ENCODE measurements at places on chromosomes 5 and 9.

- no peak for DNase-seq
Observed at GRCh38 chr5:123785162-123786071, 273.4 kb downstream of the CSNK1G3 start.

DNA sequence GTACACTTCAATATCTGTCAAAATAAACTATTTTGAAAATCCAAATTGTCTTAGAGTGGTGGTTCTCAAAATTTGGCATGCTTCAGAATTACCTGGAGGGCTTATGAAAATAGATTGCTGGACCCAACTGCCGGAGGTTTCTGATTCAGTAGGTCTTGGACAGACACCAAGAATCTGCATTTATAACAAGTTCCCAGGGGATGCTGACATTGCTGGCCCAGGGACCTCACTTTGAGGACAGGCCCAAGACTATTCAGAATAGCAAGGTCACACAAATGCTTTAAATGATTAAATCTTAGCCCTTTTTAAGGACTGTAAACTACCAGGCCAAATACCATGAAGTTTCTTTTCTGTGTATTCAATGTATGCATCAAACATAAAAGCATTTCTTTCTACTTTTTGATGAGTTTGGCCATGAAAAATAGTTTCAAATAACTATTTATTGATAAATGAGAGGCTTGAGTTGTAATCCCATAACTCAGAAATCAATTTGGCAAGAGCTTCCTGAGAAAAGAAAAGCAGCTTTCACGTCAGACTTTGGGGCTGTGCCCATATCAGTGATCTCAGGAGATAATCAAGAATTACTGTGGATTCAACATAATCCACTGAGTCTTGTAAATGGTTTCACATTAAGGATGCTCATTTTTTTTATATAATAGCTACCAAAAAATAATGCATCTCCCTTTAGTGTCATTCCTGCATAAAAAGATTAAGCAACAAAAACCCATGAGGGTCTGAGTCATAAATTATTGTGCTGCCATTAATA lies 191.4 kb downstream of the FRMD3 start:
- DNase-seq, result no peak

DNA sequence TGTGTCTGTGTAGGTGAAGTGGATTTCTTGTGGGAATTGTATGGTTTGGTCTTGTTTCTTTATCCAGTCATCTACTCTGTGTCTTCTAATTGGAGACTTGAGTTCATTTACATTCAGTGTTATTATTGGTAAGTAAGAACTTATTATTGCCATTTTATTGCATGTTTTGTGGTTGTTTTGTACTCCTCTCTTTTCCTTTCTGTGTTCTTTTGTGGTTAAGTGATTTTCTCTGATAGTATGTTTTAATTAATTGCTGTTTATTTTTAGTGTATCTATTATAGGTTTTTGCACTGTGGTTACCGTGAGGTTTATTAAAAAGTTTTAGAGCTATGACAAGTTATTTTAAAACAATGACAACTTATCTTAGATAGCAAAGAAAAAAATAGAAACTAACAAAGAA lies 8.1 kb downstream of the POLK start:
- DNase-seq, result no peak

DNA sequence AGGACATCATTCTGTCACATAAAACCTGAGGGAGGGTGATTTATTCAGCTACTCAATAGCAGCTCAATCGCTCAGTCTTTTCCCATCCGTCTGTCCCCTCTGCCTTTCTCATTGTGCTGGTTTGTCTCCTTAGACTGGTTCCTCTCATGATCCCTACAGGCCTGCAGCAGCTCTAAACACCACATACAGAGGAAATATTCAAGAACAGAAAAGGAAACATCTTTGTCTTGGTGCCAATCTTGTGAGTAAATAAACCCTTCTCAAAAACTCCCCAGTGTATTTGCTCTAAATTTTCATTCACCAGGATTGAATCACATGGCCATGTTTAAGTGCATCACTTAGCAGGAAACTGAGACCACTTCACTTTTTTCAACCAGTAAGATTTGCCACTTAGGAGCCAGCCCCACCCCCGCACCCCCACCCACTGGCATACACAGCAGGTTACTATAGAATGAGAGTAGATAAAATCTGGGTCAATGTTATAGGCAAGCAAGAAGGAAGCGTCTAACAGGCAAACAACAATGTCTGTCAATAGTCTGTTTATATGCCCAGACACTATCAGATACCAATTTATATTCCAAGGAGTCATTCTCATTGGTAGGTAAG lies 895.5 kb upstream of the DMAC1 start:
- DNase-seq, result no peak

DNA sequence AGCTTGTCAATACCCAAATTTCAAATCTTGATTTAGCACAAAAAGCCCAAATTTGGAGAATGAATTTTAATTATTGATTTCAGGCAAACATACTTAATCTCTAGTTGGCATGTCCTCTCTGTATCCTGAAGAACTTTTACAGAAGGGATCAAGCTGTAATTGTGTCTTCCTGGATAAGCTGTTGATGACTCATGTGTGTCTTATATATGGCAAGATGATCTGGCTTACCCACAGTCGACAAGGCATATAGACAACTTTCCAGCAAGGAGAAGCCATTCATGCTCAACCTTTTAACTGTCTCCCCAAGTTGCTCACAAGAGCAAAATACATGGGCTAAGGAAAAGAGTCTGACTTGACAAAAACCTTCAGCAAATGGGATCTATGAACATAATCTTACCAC lies 112.5 kb upstream of the SLCO6A1 start:
- DNase-seq, result no peak

DNA sequence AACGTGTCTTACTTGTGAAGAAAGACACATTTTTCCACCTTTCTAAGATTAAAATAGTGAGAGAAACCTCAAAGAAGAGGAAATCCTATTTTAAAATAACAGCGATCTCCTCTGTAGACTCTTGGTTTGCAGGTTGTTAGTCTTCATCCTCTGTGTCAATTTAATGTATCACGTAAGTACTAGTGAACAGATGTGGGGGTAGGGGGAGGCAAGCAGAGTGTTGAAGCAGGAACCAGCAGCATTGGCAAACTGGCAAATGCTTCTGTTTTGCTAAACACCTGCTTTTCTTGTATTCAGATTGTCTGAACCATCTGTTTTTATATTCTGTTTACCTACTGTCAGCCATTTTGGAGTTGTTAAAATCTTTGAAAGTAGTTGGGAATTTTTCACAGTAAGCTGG lies 159.3 kb upstream of the TLX3 start:
- no peak for DNase-seq

- no peak for DNase-seq
Observed at GRCh38 chr9:19748278-19749126, 40.3 kb downstream of the SLC24A2 start.

DNA sequence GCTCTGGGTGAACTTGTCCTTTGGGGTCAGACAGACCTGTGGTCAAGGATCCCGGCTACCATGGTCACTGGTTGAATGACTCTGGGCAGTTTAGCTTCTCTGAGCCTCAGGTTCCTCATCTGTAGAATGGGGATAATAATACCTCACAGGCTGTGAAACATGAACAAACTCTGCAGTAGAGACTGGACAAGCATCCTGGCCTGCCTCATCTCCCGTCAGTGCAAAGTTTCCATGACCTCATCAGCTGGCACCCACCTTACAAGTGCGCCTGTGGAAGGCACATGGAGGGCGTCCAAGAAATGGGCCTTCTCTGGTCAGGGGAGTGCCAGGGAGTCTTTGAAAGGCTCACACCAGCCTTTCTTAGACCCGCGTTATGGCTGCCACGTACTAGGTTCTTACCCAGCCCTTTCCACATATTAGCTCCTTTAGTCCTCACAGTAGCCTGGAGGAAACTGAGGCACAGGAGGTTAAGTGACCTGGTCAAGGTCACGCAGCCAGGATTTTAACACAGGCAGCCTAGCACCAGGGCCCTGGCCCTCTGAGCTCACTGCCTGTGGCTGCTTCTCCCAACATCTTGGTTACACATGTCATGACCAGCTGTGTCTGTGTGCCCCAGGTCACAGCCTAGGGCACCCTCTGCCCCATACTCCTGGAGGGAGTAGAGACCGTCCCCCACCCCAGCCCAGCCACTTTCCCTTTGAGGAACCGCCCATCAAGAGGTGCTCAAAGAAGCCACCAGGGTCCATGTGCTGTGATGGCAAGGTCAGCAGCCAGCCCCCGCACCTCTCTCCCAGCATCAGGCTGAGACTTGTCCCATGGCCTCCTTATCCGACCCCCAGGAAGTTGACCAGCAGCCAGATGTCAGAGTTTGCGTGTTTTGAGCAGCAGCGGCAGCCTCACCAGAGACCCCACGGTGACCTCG lies 39.4 kb upstream of the RPL26L1 start:
- no peak for DNase-seq

GRCh38 chr5:39419796-39420195 lies 5.0 kb downstream of the DAB2 start:
- no peak for DNase-seq

DNA sequence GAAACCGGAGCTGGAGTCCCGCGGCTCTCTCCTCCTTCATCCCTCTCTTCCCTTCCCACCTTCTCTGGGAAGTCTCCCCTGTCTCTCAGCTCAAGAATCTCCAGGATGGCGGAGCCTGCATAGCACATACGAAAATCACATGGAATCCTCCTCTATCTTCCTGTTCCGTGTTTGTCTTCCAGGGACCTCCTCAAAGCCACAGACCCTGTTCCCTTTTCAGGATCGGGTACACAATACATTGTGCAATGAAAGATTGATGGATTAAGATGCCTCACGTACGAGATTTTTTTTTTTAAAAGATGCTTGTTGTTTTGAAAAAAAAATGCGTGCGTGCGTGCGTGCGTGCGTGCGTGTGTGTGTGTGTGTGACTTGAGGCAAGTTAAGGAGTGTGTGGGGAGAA lies 46.6 kb upstream of the OLFM1 start:
- no peak for DNase-seq

DNA sequence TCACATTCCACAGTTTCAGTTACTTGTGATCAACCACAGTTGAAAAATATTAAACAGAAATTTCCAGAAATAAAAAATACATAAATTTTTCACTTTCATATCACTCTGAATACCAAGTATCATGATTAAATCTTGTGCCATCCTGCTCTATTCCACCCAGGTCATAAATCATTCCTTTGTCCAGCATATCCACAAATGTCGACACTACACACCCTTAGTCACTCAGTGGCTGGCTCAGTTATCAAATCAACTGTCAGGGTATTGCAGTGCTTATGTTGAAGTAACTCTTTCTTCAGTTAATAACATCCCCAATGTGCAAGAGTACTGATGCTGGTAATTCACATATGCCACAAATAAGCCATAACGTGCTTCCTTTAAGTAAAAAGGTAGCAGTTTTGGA lies 115.7 kb downstream of the FBXL17 start:
- DNase-seq, result no peak

- no peak for DNase-seq
Observed at GRCh38 chr5:120151181-120151580, 312.9 kb upstream of the PRR16 start.

GRCh38 chr9:113222482-113222841 lies 1.1 kb downstream of the SLC31A1 start:
- no peak for DNase-seq

DNA sequence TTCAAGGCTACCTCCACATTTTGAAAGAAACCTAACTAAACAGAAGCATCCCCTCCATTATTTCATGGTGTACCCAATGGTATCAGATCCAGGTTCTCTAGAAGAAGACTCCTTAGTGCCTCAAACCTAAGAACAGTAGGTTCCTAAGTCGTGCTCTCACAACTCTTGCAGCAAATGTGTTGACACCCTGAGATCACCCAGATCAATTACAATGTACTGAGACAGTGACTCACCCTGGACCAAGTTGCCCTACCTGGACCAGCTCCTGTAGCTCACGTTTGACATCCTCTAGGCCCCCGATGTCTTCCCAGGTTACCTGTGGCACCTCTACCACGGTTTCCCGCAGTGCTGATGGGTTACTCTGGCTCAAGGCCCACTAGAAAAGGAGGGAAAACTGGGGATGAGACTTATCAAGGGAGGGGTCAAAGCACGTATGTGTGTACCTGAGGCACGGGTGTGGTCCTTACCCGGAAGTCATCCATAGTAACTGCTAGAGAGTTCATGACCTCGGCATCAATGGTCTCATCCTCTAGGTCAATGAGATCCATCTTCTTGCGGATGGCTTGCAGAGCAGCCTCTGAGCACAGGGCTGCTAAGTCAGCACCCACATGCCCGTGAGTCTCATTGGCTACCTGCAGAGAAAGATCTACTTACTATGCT lies 11.7 kb downstream of the VCP start:
- no peak for DNase-seq

DNA sequence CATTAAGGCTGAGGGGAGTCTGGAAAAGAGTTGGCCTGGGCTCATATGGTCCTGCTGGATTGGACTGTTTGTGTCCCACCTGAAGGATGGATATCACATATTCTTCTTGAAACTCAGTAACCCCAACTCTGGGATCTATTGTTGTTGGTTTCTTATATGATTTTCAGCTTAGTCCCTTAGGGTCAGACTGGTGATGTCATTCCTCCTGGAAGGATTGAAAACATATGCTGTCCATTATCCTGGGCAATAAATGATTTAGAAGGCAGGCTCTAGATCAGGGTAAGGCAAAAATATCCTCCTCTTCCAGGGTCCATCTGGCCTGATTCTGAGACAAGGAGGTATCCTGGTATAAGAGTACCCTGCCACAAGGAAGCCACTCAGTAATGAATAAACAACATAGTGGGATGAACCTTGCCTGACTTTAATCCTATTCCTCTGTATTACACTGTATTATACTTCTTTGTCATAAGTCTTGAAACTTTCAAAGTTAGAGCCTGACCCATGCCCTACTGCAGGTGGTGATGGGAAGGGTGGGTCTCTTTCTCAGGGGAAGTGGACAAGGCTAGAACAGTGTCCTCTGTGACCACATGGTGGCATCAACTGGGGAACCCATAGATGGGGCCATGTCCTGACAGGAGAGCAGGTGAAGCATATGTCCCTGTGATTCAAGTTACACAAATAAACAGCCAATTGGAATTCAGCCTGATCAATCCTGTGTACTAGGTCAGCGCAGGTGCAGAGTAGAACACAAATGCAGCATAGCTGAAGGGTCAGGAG lies 454.4 kb upstream of the TRPC7 start:
- DNase-seq, result no peak

GRCh38 chr9:36798350-36799065 lies 225.8 kb downstream of the MELK start:
- DNase-seq, result no peak

GRCh38 chr9:71122421-71122820 lies 1.0 kb upstream of the TRPM3 start:
- DNase-seq, result no peak

DNA sequence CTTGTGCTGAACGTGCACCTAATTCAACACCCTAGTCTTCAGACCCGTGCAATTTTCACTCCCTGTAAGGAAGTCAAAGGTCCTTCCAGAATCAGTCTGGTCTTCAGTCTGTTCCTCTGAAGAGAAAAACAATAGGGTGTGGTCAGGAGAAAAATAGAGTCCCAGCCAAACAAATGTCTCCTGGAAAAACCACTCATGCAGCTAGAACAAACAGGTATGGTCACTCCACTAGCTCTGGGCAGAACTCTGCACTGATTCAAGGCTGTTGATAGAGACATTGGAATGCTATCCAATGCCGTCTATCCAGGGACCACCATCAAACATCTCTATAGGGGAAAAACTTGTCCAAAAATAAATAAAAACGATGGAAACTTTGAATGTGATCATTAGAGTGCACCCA lies 81.8 kb upstream of the MAP3K1 start:
- DNase-seq, result no peak

- DNase-seq, result no peak
Observed at GRCh38 chr9:70561786-70562395, 147.4 kb upstream of the KLF9 start.

GRCh38 chr5:73119451-73120157 lies 771 bp upstream of the TMEM171 start:
- DNase-seq, result no peak

- no peak for DNase-seq
Observed at GRCh38 chr9:72274441-72274840, 90.6 kb downstream of the ZFAND5 start.

- DNase-seq, result no peak
Observed at GRCh38 chr9:72022841-72023240, 37.6 kb downstream of the C9orf57 start.

Measured in OCI-LY7 (cell line).